ENCODE measurements at places on chromosomes 4 and X.

DNA sequence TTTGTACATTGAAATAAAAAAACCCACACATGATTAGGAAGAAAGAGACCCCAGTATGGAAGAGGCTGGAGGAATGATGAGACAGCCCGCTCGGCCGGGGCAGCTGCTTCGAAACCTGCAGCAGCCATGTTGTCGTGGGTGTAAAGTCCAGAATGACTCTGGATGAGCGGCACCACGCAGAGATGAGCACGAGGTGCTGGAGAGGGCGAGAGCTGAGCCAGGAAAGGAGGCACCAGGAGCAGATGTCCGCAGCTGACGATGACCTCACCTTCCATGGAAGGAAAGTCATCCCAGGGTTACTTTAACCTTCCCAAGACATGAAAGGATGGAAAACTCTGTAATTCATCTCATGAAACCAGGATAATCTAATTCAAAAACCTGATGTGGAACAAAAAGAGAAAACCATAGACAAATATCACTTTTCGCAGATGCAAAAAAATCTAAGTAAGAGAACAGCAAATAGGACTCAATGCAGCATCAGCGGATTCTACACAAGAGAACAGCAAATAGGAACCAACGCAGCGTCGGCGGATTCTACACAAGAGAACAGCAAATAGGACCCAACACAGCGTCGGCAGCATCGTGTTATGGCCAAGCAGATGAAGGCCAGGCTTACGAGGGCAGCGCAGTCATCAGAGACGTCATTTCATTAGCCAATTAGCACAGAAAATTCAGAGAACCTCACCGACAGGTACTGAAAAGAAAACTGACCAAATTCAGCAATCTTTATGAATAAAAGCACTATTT is 25.9 kb upstream of the SPON2 start:
- ATAC-seq = no peak

GRCh38 chr4:48173056-48173991 is 39.3 kb upstream of the TXK start:
- peak; percentile 67 for ATAC-seq

GRCh38 chr4:7907142-7907541 is 32.5 kb downstream of the AFAP1 start:
- no peak for ATAC-seq

DNA sequence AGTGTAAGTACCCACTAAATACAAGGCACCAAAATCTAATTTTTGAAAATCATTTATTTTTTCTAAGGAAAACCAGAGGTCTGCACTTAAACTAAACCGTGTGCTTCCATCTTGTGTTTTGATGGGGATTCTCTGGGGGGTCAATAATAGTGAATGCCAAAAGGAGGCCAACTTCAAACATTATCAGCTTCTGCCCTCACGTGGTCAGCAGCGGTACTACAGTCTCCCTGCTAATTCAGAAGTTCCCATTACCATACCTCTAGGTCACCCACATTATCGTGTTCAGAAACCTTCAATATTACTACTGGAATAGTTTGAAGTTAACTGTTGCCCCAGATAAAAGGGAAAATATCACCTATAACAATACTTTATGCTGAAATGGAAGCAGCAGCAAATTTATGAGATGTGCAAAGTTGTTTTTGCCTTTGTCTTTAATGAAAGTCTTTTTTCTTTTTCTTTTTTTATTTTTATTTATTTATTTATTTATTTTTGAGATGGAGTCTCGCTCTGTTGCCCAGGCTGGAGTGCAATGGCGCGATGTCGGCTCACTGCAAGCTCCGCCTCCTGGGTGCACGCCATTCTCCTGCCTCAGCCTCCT is 17.3 kb downstream of the CTPS2 start:
- peak; percentile 72 for ATAC-seq

GRCh38 chr4:183841001-183841400 is 64.1 kb upstream of the STOX2 start:
- no peak for ATAC-seq

DNA sequence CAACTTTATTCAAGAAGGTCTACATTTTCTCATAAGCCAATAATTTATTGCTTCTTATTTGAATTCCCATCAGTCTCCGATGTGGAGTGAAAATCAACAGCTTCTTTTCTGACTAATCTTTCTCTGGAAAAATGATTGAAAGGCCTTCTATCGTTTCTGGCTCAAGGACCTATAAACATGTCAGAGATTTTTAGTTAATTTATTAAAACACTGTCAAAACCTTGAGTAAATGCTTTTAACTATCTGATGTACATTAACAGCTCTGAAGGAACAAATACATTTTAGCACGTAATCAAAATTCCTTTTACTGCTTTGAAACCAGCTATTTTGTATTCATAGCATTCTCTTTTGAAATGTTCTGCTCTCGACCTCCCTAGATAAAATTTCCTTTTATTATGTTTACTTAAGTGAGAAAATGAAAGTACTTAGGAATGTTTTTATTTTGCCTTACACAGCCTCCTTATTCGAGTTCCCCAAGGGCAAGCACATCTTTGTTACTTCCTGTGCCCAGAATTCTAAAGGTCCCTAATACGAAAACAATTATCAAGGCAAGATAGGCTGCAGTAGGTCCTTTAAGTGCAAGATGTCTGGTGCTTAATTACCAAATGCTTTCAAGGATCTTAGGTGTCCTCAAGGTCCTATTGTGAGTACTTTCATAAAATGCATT is 3.1 kb upstream of the ZFX start:
- no peak for ATAC-seq

- ATAC-seq = peak; percentile 99
Measured at GRCh38 chrX:85003655-85004244, at the start of gene APOOL. Gene APOOL, plus strand, starts transcription at chrX:85003877. Its CDS starts 36 bp downstream, at chrX:85003913.

GRCh38 chr4:126106658-126107057 is 791.9 kb downstream of the FAT4 start:
- no peak for ATAC-seq

- ATAC-seq = peak; percentile 96
Measured at GRCh38 chrX:8988446-8988845, 45.5 kb downstream of the FAM9B start.

DNA sequence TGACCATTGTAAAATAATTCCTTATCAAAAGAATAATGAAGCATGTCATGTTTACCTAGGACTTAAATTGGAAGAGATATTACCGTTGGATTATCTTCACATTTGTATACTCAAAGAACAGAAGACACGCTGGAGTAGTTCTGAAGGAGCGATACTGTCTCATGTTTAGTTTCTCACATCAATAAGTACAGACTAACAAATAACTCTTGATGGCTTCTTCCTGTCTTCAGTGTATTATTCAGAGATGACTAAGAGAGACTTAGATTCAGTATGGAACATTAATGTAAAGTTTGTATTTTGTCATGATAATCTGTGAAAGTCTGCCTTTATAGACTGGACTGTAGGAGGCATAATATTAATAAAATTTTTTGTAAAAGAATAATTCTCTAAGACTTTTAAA is 72.7 kb downstream of the SPRY1 start:
- no peak for ATAC-seq

- ATAC-seq = no peak
Measured at GRCh38 chr4:138688408-138689085, 327.0 kb upstream of the NOCT start.

GRCh38 chrX:1205681-1206611 is 6.5 kb downstream of the CRLF2 start:
- ATAC-seq = peak; percentile 51

Data from esophagus mucosa (tissue), 1 donor.